ENCODE measurements at places on chromosomes 2 and 18.

DNA sequence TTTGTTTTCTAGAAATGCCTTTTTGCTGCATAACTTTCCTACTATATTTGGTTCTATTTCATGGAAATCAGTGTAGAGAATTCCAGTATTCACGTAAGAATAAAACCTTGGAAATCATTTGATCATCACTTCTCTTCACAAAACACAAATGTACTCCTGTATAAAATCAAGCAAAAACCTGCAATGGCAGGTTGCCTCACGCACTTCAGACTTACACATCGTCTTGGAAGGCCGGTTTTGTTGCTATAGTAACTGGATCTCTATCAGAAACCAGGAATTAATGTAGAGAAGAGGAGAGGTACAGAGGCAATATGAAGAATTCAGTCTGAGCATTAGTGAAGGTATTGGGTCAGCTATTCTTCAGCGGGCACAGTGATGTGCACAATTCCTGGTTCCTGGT is 370.7 kb upstream of the CYRIA start:
- DNase-seq, result no peak

DNA sequence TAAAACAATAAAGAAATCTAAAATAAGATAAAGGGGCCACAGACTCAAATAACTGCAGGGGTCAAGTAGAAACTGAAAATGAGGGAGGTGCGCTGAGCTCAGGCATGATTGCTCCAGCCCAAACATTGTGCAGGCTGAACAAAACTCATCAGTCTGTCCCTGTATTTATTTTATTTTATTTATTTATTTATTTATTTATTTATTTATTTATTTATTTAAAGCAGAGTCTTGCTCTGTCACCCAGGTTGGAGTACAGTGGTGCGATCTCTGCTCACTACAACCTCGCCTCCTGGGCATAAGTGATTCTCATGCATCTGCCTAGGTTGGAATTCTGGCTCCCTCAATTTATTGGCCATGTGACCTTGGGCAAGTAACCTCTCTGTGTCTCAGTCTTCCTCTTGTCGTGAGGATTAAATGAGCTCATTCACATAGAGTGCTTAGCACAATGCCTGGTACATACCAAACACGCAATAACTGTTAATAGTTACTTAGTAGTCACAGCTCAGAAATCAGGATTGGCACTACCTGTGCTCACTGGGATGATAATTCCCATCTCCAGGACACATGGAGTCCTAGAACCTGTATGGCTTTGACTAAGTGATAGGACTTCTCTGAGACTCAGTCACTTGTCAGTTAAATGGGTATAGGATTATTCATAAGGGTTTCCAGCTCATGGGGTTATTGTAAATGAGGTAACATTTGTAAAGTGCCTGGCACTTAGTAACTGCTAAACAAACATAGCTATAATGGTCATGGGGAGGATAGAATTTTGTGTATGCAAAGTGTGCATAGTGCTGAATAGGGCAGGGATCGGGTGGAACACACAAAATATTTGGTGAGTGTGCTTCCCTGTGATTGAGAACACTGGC is 6.0 kb downstream of the SPEG start:
- DNase-seq, result no peak

DNA sequence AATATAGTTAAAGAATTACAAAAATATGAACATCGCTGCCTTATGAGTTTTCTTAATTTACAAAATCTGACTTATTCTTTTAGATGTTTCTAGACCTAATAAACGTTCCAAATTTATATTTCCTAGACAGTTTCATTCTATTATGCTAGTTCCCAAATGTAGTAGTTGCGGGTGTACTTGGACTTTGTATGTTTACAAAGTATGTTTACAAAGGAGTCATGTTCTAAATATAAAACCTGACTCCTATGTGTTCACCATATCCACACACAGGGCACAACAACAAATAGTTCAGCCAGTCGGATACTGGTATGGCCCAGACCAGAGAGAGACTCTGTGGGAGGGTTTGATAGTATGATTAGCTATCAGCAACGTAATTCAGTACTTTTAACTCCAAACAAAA is 230.7 kb downstream of the KCNH7 start:
- no peak for DNase-seq

GRCh38 chr2:48651158-48651790 is 33.6 kb downstream of the GTF2A1L start:
- DNase-seq, result peak; percentile 10

DNA sequence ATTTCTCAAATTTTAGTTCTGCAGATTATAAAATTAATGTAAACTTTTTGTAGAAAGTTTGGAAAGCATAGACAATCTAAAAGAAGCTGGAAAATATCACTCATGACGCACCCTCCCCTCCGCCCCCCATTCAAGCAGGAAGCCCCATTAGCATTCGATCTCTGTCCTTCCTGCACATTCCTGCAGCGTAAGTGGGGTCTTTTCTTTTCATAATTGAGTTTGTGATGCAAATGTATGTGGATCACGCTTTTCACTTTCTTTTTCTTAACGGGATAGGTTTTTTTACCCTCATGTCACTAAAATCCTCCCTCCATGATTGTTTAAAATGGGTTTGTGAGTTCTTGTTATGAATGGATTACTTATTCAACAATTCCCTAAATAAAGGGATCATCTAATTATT is 181.7 kb upstream of the HDAC4 start:
- DNase-seq, result no peak

All from HFF-Myc (cell line).